CD4-positive, alpha-beta T cell (primary cell): ENCODE measurements at places on chromosomes 13 and 19. TPM values are rescaled to one million over a fixed set of nuclear protein-coding genes. Genes with fewer than 3 reads are reported as not detected.

- no peak for DNase-seq
Observed at GRCh38 chr13:54953786-54954185, 1925.2 kb downstream of the OLFM4 start.

- DNase-seq = no peak
Observed at GRCh38 chr13:46006688-46007452, 45.7 kb downstream of the ZC3H13 start.

DNA sequence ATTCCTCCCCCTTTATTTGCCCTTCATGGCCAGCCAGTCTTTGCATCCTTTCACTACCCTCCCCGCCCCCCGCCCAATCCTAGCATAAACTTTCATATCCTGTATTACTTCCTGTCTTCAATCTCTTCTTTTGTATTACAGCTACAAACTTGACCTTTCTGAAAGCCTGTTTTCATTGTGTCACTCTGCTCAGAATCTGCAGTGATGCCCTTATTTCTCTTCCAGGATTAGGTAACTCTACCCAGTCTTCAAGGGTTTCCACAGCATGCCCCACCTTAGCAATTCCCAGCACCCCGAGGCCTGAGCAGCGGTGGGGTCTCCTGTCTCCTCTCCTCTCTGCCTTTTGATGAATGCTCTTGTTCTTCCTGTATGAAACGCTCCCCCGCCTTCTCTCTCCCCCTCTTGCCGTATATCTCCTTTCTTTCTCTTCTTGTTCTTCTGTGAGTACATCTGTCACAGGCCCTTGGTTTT lies 145.6 kb downstream of the SHISA2 start:
- DNase-seq = peak; percentile 36

DNA sequence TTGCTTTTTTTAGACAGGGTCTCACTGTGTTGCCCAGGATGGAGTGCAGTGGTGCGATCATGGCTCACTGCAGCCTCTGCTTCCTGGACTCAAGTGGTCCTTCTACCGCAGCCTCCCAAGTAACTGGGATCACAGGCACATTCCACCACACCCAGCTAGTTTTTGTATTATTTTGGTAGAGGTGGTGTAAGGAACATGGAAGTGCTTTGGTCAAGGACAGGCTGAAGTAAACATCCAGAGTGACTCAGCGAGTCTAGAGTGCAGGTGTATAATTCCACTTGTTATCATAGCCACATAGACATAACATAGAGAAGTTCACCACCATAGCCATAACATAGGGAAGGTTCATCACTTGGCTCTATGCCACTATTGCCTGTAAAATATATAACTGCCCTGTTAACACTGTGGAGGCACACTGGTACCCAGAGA lies 98.6 kb downstream of the RBM26 start:
- DNase-seq = no peak

DNA sequence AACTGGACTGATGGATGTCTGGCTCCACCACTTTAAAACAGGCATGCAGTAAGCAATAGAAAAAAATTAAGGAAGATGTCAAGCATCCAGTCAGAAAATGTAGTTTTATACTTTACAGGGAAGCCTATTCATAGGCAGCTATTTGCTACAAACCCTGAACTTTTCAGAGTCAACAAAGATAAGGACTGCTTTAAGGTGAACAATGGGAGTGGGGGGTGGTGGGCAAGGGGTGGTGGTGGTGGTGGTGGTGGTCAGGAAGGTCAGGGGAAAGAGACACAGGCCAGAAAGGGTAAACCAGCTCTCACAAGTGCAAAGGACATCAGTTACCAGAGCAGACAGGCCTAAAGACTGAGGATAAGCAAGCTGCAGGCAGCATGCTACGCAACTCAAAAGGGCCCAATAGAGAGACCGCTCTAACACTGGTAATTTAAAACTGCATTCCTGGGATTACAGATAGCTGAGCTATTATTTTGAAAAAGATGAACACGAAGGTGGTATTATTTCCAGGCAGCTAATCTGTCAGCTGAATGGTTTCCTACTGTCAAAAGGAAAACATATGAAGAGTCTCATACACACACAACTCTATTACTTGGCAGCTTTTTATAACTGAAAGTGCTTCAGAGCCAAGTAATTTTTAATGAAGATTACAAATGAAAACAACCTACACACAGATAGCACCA lies 14.8 kb downstream of the BRD4 start:
- DNase-seq = no peak

GRCh38 chr19:1313695-1314613 lies 28.3 kb downstream of the EFNA2 start:
- no peak for DNase-seq

DNA sequence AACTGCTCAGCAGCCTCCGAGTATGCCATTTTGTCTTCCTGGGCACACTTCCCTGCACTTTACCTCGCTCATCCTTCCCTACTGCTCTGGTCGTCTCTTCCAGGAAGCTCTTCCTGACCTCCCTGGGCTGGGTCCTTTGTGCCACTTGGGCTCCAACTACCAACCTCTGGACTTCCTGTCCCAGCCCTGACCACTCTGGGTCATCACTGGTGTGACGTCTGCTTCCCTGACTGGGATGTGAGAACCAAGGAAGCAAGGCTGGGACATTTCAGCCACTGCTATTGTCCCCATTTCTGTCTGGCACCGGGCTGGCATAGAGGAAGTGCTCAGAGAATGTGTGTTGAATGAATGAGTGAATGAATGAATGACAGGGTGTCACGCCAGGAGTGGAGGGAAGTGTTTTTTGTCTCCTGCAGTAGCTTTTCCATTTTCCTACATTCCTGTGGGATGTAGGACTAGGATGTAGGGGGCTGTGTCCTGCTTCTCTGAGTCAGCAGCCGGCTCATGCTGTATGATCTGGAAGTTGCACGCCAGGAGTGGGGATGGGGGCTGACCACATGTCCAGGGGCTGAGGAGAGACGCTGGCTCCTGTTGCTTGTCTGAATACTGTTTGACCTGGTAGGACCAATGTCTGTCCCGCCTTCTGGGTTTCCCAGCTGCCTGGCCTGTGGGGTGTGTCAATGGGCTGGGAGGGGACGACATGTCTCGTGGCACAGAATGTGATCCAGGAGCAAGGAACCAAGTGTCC lies 14.7 kb downstream of the NOVA2 start:
- no peak for DNase-seq

DNA sequence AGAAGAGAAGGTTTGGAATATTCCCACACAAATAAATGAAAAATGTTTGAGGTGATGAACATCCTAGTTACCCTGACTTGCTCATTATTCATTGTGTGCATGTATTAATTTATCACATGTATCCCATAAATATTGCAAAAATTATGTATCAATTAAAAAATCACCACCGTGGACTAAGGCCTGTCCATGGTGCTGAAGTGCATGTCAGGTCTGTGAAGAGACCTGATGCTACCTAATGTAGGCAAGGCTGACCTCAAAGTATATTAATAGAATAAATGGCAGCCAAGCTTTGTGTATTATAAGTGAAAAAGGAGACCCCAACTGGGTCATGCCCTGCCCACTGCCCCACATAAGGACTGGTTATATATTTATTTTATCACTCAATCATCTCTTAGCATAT lies 34.4 kb upstream of the ZNF835 start:
- DNase-seq = no peak

DNA sequence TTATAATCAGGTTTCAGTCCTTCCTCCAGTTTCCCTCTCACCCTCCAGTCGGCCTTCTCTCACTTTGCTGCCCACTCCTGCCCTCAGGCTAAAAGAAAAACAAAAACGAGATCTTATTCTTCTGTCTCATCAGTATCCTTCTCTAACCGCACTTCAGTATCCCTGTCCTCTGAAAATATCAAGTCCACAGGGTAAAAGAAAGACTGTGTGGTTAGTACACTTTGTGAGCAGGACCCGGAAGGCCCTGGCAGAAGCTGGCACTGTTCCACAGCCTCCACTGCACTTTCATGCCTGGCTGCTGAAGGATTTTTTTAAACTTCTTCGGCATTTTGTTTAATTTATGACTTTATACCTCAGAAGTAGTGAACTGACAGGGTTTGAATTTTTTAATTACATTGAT lies 51.8 kb downstream of the TM9SF2 start:
- DNase-seq = no peak

GRCh38 chr19:44755219-44755618 lies 6.7 kb downstream of the BCL3 start:
- DNase-seq = no peak

GRCh38 chr13:26326562-26326961 lies 72.6 kb downstream of the CDK8 start:
- DNase-seq = no peak

- no peak for DNase-seq
Observed at GRCh38 chr13:29835280-29836061, 14.9 kb downstream of the UBL3 start.

- DNase-seq = no peak
Observed at GRCh38 chr13:111516712-111517640, 196.5 kb downstream of the TEX29 start.

- no peak for DNase-seq
Observed at GRCh38 chr13:89953581-89953980, 1393.9 kb upstream of the MIR17HG start.

DNA sequence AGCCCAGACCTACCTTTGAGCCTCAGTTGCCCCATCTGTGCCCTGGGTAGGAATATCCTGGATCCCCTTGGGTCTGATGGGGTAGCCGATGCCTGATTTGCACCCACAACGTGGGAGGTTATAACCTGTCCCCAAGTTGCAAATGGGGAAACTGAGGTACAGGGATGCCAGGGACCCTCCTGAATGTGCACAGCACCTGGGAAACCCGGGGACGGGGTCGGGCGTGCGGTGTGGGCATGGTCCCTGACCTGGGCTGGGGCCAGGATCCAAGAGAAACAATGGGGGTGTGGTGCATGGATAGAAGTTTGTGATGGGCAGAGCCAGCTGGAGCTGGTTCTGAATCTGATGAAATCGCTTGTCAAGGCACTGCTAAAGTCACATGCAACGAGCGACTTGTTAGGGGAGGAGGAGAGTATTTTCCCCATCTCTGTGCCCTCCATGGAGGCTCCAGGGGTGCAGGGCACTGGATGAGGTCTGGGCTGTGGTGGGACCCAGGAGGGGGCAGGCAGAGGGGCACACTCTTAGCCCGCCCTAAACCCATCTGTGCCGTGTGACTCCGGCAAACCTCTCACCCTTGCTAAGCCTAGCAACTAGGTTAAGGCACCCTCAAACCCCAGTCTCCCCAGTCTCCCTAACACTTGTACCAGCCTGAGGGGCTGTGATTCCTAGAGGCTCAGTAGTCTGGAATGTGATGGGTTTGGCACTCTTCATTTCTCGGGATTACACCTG lies 749 bp downstream of the GDF15 start:
- DNase-seq = no peak

DNA sequence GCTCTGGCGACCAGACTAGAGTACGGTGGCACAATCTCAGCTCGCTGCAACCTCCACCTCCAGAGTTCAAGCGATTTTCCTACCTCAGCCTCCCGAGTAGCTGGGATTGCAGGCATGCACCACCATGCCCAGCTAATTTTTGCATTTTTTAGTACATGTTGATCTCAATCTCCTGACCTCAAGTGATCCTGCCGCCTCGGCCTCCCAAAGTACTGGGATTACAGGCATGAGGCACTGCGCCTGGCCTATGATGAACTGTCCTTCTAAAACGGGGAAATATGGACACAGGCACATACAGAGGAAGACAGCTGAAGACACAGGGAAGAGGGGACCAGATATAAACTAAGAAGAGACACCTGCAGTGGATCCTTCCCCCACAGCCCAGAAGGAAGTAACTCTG lies 12.7 kb downstream of the CLEC4M start:
- DNase-seq = no peak

- peak; percentile 19 for DNase-seq
Observed at GRCh38 chr19:33302175-33302973, at the start of gene CEBPA. Gene CEBPA, minus strand, starts transcription at chr19:33302534. Its CDS starts 120 bp downstream, at chr19:33302414.

DNA sequence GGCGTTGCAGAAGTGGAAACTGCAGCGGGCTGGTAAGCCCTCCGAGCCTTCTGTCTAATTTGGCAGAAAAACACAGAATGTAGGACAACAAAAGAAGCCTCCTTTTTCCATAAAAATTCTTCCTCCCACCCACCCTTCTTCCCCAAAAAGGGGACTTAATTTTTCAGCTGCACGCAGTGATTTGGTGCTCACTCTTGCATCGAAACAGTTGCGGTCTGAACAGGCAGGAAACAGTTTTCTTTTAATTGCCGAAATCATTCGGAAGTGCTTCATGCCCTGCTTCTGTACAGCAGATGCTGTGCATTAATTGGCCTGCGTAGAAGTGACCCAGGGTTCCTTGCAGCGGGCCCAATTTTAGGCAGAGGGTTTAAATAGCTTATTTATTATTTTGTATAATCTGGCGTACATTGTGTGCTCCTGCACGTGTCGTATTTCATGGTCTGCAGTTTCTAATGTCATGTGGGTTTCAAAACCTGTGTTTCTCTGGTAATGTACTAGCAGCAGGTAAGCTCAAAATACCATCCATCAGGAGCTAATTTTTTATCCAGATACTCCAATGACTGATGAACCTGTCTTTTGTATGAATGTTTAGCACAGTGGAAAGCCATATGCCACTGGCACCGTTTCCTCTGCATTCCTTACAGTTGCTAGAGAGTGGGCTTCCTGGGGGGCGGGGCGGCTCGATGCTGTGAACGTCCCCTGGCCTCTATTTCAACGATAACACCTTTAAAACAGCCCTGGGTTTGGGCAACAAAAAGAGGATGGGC lies 66.6 kb downstream of the GGACT start:
- no peak for DNase-seq

DNA sequence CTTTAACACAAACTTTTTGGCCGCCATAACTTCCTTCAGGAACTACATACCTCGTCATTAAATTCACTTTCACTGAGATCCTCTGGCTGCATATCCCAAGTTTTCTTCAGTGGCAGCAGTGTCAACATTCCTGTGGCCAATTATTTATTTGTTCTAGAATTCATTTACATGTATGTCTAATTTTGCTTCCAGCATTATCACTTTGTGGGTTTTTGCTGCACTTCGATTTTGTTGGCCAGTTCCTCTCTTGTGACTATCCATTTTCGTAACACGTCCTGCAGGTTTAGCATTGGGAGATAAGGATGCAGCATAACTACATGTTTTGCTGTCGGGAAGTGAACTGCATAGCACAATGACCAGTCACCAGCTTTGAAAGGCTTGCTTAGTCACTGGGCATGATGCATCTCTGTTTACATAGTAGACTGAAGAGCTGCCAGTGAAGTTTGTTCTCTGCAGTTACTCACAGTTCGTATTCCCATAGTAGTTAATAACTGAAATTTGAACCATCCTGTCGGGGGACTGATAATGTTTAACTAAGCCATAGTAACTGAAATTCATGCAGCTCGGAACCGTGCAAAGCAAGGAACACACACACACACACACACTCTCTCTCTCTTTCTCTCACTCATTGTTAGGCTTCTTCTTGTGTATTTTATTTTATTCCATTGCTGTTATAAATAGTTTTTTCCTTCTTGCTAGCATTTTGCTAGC lies 28.3 kb downstream of the ZNF507 start:
- no peak for DNase-seq

GRCh38 chr13:110822669-110822945 lies 92.3 kb downstream of the ANKRD10 start:
- no peak for DNase-seq

Gene ODAD3
- total RNA-seq = not detected

Gene TPGS1
- total RNA-seq = 18.2 TPM

Gene SUGP1
- 56.0 TPM for total RNA-seq

Gene KLF1
- total RNA-seq = not detected

Gene PPM1N
- 3.3 TPM for total RNA-seq

Gene KLK3
- total RNA-seq = not detected

Gene ZNF208
- total RNA-seq = 3.8 TPM

Gene ADM5
- 2.1 TPM for total RNA-seq

Gene SPACA6
- 2.8 TPM for total RNA-seq

Gene SMIM44
- total RNA-seq = not detected
